ENCODE measurements at places on chromosomes 2 and 18.

DNA sequence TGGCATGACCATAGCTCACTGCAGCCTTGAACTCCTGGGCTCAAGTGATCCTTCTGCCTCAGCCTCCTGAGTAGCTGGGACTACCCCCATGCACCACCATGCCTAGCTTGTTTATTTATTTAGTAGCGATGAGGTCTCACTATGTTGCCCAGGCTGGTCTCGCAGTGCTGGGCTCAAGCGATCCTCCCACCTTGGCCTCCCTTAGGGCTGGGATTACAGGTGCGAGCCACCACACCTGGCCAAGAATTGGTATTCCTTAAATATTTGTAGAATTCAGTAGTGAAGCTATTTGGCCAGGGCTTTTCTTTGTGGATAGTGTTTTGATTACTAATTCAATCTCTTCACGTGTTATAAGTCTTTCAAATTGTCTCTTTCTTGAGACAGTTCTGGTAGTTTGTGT lies 56.0 kb downstream of the ODC1 start:
- no peak for DNase-seq

DNA sequence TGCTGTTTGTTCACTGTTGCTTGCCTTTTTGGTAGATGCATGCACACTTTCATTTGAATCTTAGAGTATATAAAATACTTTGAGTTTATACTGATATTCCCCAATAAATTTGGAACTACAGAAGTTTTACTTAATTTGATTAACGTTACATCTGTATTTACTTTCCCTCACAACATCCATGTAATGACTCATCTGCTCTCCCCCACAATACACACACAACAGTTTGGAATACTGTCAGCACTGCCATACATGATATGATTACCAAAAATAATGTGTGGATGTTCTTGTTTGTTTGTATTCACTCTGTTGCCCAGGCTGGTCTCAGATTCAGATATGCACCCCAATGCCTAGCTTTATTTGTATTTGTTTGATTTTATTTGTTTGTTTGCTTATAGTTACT lies 144.2 kb downstream of the WDR7 start:
- no peak for DNase-seq

DNA sequence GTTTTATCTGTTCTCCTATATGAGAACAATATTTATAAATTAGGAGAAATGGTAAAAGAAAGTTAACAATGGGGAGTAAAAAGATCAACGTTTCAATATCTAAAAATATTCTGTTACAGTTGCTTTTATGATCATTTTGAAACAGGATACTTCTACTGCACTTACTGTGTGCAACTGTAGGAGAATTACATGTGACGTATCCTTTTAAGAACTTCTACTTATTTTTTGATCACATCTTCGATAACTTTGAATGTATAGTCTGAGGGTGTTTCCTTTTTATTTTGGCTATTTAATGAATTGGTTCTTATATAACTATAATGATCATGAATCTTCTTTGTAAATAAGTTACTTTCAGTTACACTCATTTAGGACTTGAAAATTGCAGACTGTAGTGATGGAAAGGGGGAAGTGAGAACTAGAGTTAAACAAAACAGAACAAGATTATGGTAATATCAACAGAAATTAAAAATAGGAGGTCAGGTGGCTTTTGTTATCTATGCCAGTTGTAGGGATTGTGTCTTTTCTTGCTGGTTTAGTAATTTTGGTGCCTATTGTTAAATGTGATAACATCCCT lies 109.9 kb downstream of the MSTN start:
- no peak for DNase-seq

DNA sequence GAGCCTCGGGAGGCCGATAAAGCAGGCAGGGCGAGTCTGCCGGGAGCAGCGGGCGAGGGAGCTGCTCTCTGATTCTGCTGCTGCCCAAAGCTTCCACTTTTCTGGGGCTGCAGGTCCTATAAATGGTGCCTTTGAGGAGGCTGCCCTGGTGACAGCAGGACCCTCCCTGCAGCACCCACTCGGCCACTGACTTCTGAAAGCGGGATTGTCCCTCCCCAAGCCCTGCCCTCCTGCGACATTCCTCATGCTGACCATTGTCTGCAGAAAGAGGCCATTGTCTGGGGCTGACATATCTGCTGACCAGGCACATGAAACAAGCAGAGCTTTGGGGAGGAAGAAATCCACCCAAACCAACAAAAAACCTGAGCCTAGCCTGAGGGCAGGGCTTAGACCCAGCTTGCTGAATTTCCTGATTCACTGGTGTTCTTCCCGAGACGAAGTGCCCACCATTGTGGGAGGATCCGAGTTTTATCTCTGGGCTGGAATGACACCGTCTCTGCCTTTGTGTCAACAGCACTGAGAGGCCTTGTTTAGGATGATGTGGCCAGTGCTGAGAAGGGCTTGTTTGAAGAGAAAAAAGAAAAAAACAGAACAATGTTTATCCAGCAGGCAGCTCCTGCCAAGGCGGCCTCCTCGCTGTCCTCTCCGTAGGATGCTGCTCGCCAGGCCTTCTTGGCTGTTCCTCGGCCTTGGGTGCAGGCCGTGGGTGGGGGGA lies 129.7 kb downstream of the MYCN start:
- no peak for DNase-seq

Data from NCI-H446 treated with DMSO at 0.1 percent for 48 hours (cell line).